Natural killer cell treated with Interleukin-12 subunit alpha and Interleukin-12 subunit beta and Interleukin-15 and Interleukin-18, amount 100 ng/mL, for 72 hours (primary cell): ENCODE measurements at places on chromosomes 2 and 18. TPM values are rescaled to one million over a fixed set of nuclear protein-coding genes. Genes with fewer than 3 reads are reported as not detected.

The PDCD1 gene
- 0.89 TPM for total RNA-seq

The SLC19A3 gene
- total RNA-seq = not detected

The ITSN2 gene
- total RNA-seq = 71.5 TPM

The KATNAL2 gene
- total RNA-seq = 0.95 TPM

The ADD2 gene
- total RNA-seq = 4.8 TPM

The ANKRD62 gene
- not detected for total RNA-seq

The CAPN14 gene
- total RNA-seq = 0.43 TPM

The CABLES1 gene
- total RNA-seq = 0.39 TPM

The KIF3C gene
- 2.5 TPM for total RNA-seq

The PROC gene
- not detected for total RNA-seq

The MERTK gene
- 0.40 TPM for total RNA-seq

The LYG1 gene
- 3.0 TPM for total RNA-seq

The SNED1 gene
- not detected for total RNA-seq

The IL1F10 gene
- total RNA-seq = not detected

The DNER gene
- total RNA-seq = not detected

The IL37 gene
- total RNA-seq = not detected

The ASXL3 gene
- not detected for total RNA-seq

The CCDC102B gene
- total RNA-seq = 1.5 TPM

The ALPP gene
- not detected for total RNA-seq

The ZAP70 gene
- 191 TPM for total RNA-seq
